ENCODE measurements at places on chromosomes 7 and 10.

GRCh38 chr7:111878785-111879184 is 316.5 kb upstream of the IMMP2L start:
- DNase-seq = no peak

DNA sequence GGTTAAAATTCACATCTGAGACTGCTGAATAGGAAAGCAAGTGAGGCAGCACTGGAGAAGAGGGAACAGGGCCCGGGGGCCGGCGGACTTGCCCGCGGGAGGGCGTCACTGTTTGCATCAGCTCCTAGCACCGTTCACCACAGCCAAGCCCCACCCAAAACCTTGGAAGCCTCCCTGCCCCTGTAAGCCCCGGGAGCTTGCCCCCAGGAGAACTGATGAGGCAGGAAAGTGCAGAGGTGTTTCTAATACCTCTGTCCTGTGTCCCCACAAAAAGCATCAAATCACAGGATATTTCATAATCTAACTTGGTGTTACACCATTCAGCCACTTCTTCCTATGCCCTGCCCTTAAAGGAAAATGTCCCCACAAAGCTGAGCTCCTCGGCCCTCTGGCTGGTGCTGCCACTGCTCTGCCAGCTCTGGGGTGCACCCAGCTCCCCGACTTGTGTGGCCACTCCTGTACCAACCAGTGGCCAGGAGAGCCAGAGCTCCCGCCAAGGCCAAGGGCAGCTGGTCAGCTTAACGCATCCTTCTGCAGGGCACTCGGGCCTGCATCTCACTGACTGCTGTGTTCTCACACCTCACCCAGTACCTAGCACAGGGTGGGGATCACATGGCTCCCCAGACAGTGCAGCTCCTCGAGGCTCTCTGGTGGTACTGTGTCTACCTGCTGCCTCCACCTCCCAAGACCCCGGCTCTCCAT is 47.3 kb upstream of the CNPY1 start:
- DNase-seq = no peak

GRCh38 chr7:70807650-70808049 is 324.3 kb upstream of the GALNT17 start:
- no peak for DNase-seq

GRCh38 chr10:117590101-117590875 is 47.7 kb downstream of the EMX2 start:
- no peak for DNase-seq

GRCh38 chr10:77872947-77873535 is 53.5 kb downstream of the DLG5 start:
- no peak for DNase-seq

DNA sequence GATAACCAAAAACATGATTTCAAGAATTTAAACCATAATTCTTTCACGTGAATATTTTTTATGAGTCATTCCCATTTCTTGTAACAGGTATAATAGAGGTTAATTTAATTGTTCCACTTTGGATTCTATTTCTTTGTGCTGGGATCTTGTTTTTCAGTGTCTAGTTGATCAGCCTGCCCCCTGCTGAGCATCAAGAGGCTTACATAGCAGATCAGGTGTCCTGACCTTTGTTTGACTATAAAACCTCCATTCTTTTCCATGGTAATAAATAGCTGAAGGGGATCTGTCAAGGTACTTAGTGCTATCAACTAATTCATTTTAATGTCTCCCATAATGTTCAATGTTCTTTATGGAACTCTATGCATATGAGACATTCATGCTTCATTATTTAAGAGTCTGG is 4.9 kb downstream of the COL17A1 start:
- DNase-seq = no peak

GRCh38 chr10:3323865-3324498 is 151.4 kb upstream of the PITRM1 start:
- no peak for DNase-seq

DNA sequence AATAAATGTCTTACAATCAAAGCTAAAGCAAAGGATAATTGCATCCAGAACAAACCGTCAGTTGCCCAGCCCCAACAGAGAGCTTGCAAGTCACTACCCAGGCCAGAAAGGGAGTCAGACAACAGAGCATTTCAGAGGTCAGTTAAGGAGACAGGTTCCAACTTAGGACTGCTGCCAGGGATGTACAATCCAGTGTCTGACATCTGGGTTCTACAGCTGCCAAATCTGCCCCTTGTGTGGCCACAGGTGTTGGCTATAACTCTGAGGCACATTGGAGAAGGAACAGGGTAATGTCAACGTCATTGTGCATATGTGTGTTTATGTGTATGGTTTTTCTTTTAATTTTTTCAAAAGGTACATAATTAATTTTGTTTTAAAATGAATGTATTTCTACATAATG is 85.2 kb upstream of the GLCCI1 start:
- DNase-seq = no peak

- no peak for DNase-seq
These were observed 315.8 kb downstream of the HPSE2 start for GRCh38 chr10:98919899-98920298.

GRCh38 chr7:5462216-5462615 is 38.6 kb upstream of the TNRC18 start:
- DNase-seq = no peak

- DNase-seq = no peak
These were observed 3.4 kb downstream of the TACR2 start for GRCh38 chr10:69413221-69413865.

- no peak for DNase-seq
These were observed 16.8 kb downstream of the CLRN3 start for GRCh38 chr10:127875916-127876315.

GRCh38 chr7:157909370-157909769 is 572.6 kb downstream of the DNAJB6 start:
- no peak for DNase-seq

- DNase-seq = no peak
These were observed 9.9 kb downstream of the TAS2R41 start for GRCh38 chr7:143487566-143487965.

GRCh38 chr10:128541926-128542475 is 415.8 kb upstream of the MKI67 start:
- DNase-seq = no peak

DNA sequence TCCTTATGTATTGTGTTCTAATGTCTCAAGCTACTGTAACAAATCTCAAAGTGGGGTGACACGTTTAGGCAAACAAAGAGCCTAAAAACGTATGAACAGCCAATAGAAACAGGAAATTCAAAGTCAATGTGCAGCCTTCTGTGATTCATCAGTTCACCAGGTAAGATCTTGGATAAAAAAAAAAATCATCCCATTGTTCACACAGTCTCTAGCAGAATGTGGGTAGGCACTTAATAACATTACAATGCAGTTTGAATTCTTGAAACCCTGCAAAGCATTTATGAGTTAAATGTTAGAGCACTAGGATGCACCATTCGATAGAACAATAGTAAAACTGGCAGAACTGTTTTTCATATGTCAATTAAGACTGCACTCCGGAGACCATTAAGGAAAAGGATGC is 88.2 kb upstream of the HDAC9 start:
- no peak for DNase-seq

GRCh38 chr7:108045669-108046068 is 42.7 kb upstream of the LAMB1 start:
- DNase-seq = no peak

GRCh38 chr10:82576093-82576492 is 701.1 kb downstream of the NRG3 start:
- DNase-seq = no peak

DNA sequence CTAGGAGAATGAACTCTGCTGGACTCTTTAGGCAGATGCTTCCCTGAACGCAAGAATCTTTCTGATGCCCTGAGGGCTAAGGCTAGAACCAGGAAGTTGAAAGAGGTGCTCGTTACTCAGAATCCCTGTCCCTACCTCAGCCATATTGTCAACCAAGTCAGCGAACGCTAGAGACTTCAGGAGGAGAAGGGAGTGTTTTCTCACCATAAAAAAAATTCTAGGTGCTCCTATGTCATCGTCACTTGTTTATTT is 359.4 kb downstream of the PRPF18 start:
- no peak for DNase-seq

DNA sequence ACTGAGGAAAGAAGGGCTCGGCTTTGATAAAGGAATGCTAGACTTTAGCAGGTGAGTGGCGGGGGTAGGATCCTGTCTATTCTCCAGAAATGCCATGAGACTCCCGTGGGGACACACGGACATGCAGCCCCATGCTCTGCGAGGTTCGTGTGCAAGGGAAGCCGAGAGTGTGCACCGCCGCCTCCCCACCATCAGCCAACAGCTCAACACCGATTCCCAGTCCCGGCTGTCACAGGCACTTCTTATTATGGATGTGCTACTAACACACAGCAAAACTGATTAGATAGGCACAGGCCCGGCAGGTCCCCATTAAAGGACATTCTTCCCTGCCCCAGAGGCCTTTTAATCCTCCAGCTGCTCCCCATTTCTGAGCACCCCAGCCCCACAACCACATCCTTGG is 154.4 kb downstream of the PRKAG2 start:
- no peak for DNase-seq

DNA sequence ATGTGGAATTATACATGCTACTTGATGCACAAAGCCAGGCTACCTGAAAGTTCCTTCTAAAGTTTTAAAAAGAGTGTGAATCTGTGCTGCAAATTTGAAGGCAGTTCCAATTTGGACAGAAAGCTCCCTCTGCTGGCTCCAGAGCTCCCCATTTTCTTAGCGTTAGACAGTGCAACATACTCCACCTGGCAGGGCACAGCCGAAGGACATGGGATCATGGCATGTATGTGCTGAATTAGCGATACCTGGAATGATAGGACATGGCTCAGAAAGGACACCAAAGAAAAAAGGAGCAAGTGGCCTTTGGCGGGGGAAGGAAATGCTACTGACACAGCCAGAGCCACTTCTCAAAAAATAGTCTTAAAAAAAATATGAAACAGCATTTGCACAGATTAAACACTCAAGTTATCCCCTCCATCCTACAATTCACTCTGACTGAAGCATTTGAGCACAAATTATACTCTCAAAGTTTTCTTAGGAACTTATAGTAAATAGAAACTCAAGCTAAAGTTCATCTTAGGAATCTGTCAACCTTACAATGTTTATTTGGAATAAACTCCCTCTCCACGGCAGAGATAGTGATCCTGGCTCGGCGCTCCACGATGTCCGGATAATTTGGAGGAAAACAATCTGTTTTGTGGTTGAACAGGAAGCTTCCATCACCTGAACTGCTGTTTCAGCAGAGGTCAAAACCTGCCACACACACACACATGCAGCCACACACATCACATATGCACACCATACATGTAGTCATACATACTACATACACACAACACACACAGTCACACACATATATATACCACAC is 80.0 kb downstream of the C7orf25 start:
- DNase-seq = no peak

- DNase-seq = no peak
These were observed at the start of gene TMEM26 for GRCh38 chr10:61452655-61453641. TSS of gene TMEM26 (minus strand) at chr10:61453381. CDS start at chr10:61453081, 300 bp downstream.

DNA sequence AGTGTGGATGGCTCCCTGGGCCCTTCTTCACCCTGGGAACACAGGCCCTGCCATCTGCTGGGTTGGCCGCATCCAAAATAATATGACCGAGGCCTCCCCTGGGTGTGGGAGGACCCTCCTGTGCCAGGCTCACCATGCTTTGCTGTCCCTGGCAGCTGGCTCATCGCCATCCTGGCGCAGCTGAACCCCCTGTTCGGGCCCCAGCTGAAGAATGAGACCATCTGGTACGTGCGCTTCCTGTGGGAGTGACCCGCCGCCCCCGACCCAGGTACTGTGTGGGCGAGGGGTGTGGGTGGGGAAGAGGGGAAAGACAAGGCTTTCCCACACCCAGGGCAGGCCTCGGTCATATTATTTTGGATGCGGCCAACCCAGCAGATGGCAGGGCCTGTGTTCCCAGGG is 4.8 kb downstream of the ATP6V0E2 start:
- DNase-seq = no peak

DNA sequence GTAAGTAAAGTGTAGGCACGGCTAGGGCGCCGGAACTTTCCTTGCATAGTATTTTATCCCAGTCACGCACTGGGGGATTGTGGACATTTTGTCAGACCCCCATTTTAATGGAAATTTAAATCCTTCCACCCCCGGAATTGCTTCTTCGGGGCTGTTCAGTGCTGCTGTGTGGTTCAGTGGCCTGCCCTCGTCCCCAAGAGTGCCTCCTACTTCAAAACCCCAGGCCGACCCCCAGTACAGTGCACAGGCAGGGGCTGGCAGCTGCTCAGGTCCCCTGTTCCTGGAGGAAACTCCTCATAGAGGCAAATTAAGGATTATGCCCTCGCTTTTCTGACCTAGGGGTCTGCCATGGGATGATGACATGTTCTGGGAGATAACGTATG is 94.5 kb downstream of the PTPRE start:
- DNase-seq = no peak

- DNase-seq = no peak
These were observed 17.9 kb upstream of the FFAR4 start for GRCh38 chr10:93548376-93549071.

GRCh38 chr10:91335147-91335546 is 75.0 kb upstream of the HECTD2 start:
- DNase-seq = no peak

DNA sequence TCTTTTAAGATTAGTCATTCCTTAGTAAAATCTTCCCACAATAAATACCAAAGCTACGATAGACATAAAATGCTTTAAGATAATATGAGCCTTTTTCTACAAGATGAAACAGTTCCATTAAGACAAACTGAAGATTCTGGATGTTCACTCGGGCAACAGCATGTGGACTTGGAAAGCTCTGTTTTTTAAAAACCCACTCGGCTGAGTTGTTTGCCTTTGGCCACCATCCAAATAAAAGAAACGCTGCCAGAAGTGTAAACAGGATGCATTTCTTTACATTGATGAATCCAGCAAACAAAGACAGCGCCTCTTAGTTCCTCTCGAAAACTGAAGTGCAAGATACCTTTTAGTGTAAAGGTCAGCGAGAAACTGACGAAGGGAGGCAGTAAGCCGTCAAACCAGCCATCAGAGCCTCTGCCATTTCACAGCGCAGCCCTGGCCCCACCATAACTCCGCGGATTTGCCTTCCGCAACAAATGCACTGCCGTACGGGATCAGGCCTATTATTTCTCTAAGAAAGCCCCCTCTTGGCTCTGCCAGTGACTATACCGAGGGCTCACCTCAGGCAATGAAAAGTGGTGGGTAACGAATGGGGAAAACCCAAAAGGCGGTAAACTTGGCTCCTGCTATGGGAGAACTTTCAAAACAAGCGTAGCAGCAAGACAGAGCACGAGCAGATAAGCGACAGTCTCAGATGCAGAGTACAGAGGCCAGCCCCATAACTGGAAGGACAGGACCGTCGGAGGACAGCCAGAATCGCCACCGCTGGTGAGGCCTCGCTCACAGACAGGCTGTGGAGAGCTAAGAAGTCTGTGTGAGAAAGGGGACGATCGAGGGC is 41.4 kb downstream of the GNA12 start:
- no peak for DNase-seq

DNA sequence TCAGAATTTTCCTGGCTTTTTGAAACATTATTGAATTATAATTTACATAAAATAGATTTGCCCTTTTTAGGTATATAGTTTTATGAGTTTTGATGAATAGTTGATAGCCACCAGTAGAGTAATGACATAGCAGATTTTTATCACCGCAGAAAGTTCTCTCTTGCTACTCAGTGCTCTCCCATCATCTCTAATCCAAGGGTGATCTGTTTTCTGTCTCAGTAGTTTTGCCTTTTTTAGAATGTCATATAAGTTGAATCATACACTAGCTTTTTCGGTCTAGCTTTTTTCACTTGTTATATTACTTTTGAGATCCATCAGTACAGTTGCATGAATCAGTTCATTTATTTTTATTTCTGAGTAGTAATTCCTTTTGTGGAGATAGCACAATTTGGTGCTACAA is 17.9 kb downstream of the RSBN1L start:
- no peak for DNase-seq

GRCh38 chr7:100893318-100893895 is 2.3 kb downstream of the ACHE start:
- DNase-seq = no peak

- DNase-seq = no peak
These were observed 135.4 kb downstream of the KIF20B start for GRCh38 chr10:89836840-89837164.

GRCh38 chr10:77799352-77799751 is 127.2 kb downstream of the DLG5 start:
- no peak for DNase-seq

Data from stimulated activated naive CD4-positive, alpha-beta T cell (primary cell).